WERI-Rb-1 (cell line): ENCODE measurements at places on chromosomes 16 and 17.

- no peak for DNase-seq
Measured at GRCh38 chr17:2453325-2453724, 52.5 kb upstream of the MNT start.

DNA sequence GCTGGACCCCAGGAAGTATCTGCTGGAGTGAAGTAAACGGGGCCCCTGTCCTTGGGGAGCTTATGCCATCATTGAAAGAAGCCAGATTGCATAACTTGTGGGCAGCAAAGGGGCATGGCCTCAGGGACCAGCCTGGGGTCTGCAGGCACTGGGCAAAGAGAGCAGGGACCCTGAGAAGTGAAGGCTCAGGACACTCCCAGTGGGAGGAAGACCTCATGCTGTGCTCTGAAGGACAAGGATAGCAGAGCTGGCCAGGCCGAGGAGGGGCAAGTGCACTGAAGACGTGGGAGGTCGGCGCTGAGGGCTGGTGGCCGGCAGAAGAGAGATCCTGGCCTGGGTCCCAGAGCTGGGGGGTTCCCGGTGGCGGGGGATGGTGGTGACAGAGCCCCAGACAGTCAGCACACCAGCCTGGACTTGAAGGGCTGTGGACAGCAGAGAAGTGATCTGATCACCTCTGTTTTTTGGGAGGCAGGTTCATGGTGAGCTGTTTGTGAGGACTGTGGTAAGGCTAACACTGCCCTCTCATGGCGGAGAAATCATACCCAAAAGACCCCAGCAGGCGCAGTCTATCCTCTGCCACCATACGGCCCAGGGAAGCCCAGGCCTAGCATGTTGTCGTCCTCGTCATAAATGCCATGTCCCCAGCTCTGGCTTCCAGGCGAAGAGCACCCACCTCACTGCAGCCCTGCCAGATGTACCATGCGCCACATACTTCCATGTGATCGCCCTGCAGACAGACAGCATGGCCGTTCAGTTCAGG is 7.1 kb upstream of the CNP start:
- DNase-seq, result peak; percentile 94

GRCh38 chr17:2705263-2705662 is 6.3 kb downstream of the CLUH start:
- DNase-seq, result no peak

- no peak for DNase-seq
Measured at GRCh38 chr16:56421976-56422669, 3.2 kb downstream of the AMFR start.

DNA sequence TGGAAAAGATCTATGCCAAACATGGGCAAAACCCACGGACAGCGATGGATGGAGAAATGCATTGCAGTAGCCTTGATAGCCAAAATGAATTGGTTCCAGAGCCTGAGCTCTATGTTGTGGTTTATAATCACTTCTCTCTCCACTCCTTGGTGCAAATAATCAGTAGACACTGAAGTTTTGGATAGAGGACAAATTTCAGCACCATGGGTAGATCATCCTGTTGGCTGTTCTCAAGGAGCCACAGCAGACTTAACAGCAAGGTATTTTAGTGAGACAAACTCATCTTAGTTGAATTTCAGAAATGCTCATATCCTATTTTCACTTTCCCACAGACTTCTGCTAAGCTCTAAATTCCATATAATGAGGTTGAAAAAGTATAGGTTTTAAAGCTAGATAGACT is 88.3 kb upstream of the CCL1 start:
- no peak for DNase-seq

DNA sequence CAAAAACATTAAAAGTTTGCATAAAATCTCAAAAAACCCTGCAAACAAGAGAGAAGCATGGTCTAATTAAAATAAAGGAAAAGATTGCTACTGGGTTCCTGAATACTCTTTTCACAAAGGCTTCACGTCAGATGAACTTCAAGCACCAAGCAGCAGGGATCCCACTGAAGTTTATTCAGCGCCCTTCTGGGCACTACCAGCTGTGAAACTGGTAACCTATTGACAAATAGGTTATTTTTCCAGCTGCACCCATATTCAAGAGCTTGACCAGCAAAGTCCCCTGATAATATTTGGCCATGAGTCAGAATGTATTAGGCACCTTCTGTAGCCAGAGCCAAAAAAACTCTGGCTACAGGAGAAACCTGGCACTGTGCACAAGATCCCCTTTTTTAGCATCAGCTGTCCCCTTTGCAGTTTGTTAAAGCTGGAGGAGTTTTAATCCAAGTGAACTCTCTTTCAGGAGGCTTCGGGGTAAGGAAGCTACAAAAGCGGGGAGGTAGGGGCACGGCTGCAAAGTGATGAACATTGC is 60.3 kb downstream of the GRIN2A start:
- no peak for DNase-seq

DNA sequence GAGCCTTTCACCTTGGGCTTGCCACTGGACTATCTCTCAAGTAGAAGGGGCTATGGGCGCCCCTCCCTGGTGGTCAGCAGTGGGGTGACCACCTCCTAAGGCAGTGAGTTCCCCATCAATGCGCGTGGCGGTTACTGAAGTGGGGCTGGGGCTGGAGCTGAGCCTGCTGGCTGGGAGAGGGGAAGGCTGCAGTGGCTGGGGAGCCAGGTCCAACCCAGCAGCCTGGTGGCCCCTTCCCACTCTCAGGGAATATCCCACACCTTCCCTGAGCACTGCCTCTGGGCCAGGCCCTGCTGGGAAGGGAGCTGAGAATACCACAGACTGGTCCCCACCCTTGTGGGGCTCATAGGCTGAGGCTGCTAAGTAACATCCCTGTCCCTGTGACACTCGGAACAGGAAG is 19.8 kb upstream of the MPRIP start:
- no peak for DNase-seq

GRCh38 chr17:17398188-17398942 is 78.4 kb upstream of the MED9 start:
- DNase-seq, result no peak

DNA sequence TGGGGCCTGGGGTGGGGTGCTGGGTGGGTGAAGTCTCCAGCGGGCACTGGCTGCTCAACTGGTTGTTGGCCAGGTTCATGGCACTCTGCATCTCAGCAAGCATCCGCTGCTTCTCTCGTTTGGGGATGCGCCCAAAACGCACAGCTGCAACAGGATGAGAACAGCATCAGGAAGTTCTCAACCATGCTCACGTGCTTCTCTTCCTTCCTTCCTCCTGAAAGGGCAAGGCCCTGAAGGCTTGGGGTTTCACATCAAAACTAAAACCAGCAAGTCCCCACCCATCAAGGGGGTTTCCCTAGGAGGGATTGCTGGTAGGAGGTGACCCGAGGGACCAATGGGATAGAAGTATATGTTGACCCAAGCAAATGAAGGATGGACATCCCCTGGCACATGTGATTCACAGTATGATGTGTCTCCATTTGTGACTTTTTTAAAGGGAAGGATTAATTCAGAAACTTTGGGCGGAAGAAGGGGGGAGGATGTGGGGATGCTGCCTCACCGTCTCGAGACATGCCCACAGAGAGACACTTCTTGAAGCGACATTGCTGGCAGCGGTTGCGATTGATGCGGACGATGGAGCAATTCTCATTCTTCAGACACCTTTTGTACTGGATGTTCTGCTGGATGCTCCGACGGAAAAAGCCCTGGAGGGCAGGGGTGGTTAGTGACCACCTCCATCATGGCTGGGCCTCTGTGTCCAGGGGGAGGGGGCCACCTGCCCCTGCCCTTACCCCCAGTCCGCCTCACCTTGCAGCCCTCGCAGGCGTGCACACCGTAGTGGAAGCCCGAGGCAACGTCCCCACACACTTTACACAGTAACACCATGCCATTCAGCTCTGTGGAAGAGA is 4.2 kb downstream of the NR1D1 start:
- no peak for DNase-seq

GRCh38 chr17:17907469-17907868 is 64.7 kb downstream of the TOM1L2 start:
- DNase-seq, result no peak

GRCh38 chr17:81656835-81657234 is 493 bp upstream of the PDE6G start:
- DNase-seq, result peak; percentile 83

DNA sequence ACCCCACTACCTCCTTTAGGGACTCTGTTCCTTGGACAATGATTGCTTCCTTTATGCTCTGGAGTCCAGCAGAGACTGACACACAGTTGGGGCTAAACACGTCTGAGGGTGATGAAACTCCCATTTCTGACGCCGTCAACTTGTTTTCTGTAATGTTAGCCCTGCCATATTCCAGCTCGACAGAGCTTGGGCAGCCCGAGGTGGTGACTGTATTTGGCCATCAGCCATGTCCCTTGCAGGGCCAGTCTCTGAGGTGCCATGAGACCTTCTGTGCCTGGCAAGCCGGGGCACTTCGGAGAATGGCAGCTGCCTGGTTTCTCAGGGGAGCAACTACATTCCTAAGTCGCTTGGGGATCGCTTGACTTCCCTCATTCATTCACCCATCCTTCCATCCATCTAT is 278.9 kb upstream of the TNRC6C start:
- DNase-seq, result no peak

- peak; percentile 92 for DNase-seq
Measured at GRCh38 chr17:59513934-59514841, 51.2 kb upstream of the DHX40 start.

- no peak for DNase-seq
Measured at GRCh38 chr16:31872201-31872600, 1.4 kb upstream of the ZNF267 start.

DNA sequence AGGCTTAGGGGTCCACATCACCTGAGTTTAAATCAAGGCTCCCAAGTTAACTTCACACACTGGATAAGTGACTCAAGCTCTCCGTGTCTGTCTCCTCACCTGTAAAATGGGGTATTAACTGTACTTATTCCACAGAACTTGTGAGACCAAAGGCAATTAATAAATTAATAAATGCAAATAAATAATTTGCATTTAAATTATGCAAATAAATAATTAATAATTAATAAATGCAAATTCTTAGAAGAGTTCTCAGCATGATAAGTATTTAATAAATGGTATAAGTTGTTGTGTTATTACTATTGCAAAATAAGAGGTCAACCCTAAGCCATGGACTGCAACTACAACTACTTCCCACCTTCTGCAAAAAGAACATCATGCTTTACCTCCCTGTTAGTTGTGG is 13.7 kb upstream of the CXCL16 start:
- DNase-seq, result no peak
